Esophagus muscularis mucosa (tissue), 4 donors: ENCODE measurements at places on chromosomes 1 and 21.

GRCh38 chr1:19284881-19285280, 3.7 kb downstream of the AKR7A3 start:
- no peak for DNase-seq

DNA sequence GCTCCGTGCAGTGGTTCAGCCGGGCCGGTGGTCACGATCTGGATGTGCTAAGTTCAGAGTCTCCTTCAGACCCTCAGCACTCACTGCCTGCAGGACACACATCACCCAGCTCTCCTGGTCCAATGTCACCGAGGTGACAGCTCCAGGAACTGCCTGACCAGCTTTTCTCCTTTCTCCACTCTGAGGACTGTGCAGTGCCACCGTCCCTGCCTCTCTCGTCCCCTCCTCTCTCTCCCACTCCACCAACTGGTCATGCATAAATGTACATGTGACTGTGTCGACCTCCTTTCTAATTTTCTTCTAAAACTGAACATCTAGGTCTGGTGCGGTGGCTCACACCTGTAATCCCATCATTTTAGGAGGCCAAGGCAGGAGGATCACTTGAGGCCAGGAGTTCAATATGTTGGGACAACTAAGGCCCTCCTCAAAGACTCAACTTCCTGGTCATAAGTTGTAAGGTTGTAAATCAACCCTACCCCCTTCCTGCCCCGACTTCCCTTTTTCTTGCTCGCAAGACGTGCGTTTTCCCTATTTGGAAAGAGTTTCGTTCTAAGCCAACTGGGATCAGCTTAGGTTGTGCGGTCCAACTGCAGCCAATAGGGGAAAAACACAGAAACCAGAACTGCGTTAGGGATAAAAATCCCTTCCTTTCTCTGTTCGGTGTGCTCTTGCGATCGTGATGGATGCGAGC, 53.1 kb downstream of the MEGF6 start:
- no peak for DNase-seq

GRCh38 chr1:107244709-107245500, 104.1 kb downstream of the NTNG1 start:
- no peak for DNase-seq

- no peak for DNase-seq
These were observed 62.5 kb upstream of the ZP4 start for GRCh38 chr1:237953238-237953637.
